Activated T-cell treated with anti-CD3 and anti-CD28 coated beads, Interleukin-2, amount 50 U/mL, for 4 hours (primary cell): ENCODE measurements at places on chromosomes 12 and 14.

DNA sequence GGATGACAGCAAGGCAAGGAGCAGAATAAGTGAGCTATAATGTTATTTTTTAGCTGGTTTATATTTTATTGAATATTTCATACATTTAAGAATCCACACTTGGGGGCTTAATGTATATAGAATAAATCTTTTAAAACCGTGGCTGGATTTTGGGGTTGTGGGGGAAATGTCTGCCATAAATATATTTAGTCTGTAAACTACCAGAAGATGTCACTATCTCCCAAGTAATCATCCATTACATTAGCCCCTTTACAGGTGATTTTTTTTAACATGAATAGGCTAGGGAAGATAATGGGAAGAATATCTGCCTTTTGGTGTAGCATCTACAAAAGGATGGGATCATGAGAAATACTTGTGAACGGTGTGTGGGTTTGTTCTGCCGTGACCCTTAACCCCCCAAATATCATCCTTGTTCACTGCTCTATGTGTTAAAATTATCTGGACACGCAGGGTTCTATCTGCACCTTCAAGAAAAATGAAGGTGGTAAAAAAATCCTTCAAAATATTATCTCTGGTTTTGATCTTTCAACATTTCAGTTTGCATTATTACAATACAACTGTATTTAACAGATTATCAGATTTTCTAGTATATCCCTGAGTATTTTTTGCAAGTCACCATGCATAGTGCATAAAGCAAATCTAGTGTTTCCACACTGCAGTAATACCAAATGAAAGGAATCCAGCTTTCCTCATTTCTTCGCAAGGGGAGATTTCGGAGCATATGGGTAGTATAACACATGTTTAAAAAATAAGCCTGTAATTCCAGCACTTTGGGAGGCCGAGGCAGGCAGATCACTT is 8.0 kb upstream of the SLC17A8 start:
- no peak for DNase-seq

GRCh38 chr14:51939755-51940301 is 49.5 kb upstream of the RTRAF start:
- no peak for DNase-seq

DNA sequence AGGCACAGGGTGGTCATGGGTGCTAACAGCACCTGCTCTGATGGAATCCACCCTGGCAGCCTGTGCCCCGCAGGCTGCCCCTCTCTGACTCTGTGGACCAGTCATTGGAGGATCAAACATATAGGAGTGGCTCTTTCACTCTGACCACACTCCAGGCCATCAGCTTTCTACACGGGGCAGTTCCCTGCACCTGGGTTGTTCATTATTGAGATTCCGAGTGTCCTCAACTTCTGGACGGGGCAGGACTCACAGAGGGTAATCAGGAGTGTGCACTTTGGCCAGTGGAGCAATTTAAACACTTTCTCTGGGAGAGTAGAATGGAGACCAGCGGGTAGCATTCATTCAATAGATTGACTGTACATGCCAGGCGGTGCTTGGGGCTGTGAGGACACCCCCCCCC is 94.8 kb downstream of the NINJ2 start:
- no peak for DNase-seq

DNA sequence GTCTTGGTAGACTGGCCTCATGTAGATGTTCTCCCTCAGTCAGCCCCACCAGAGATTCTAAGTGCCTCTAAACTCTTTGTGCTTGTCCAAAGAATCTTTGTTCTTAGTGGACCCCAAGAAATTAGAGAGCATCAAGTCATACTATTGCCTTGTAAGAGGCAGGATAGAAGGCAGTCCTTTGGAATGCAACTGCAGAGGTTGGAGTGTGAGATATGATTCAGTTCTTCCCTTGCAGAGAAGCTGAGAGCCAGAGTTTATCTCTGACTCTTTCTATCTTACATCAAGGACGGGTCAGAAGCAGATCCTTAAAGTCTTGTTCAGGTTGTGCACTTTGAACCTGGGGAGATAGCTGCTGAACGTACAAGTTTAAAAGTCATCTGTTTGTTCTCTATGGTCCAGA is 21.1 kb downstream of the TMX1 start:
- no peak for DNase-seq

DNA sequence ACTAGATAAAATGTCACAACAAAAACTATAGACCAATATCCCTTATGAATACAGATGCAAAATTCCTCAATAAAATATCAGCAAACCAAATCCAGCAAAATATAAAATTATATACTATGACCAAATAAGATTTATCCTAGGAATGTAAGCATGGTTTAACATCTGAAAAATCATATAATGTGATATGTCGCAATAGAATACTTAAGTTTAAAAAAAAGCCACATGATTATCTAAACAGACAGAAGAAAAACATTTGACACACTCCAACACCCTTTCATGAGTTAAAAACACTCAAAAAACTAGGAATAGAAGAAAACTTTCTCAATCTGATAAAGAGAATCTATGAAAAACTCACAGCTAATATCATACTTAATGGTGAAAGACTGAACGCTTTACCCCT is 20.3 kb downstream of the ANGEL1 start:
- DNase-seq = no peak

DNA sequence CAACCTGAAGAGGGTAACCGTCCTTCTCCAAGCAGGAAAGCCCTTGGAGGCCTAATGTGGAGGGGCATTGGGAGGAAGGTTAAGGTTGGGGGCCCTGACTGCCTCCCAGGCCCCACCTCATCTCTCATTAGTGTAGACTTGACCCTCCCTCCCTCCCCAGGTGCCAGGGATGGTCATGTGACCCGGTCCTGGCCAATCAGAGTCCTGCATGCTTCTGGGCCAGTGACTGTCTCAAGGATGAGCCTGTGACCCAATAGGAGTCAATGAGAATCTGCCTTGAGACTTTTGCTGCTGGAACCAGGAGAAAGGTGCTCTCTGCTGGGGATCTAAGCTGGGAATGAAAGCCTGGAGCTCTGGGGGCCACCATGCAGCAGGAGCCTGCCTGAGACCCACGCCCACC is 70.8 kb downstream of the NCOR2 start:
- no peak for DNase-seq

DNA sequence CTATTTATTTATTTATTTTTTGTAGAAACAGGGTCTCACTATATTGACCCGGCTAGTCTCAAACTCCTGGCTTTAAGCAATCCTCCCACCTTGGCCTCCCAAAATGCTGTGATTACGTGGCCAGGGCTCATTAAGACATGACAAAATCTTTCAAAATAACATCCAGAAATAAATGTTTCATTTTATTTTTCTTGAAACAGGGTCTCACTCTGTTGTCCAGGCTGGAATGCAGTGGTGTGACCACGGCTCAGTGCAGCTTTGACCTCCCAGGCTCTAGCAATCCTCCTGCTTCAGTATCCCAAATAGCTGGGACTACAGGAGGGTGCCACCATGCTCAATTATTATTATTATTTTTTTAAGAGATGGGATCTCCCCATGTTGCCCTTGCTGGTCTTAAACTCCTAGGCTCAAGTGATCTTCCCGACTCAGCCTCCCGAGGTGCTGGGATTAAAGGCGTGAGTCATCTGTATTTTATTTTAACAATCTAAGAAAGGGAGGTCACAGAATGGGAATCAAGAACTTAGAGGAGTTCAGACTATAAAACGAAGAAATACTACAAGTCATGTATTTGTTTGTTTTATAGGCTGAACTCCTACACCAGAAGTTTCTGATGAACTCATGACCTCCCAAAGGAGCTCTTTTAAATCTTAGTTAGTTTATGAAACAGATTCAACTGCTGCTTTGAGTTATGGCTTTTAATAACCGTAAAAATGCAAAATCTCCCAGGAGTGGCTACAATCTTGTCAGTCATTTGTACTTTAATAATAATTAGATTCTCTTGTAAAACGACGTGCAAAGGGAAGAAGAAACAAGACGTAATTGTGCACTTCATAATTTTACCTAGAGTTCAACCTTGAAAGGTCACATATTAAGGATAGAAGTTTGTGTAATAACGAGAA is 2.1 kb upstream of the TMEM263 start:
- DNase-seq = no peak

GRCh38 chr12:94282675-94283074 is 134.3 kb downstream of the PLXNC1 start:
- DNase-seq = peak; percentile 18

DNA sequence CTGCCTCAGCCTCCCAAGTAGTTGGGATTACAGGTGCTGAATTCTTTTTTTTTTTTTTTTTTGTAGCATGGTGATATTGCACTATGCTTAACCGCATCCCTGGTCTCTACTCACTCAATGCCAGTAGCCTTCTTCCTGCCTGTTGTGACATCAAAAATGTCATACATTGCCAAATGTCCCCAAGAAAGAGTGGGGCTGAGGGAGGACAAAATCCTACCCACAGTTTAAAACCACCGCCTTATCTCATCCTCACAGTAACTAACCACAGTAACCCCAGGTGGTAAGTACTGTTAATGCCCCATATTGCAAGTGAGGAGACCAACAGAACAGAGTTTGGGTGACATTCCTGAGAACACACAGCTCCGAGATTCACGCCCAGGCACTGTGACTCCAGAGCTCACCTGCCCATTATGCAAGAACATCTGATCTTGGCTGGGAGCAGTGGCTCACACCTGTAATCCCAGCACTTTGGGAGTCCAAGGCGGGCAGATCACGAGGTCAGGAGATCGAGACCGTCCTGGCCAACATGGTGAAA is 19.6 kb downstream of the MORN3 start:
- DNase-seq = no peak

DNA sequence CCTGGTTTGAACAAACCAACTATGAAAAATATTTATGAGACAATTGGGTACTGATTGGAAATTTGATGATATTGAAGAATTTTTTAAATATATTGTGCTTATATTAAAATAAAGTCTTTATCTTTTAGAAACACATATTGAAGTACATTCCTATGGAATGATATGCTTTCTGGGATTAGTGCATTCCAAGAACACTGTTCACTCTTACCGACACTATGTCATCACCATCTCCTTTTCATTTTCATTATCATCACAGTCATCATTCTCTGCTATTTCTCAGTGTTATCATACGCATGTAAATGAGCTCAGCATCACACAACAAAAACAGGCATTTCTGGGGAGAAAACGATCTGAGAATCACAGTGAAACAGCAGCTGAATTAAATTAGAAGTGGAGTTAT is 513.3 kb upstream of the CCDC196 start:
- no peak for DNase-seq

- DNase-seq = no peak
Observed at GRCh38 chr14:54771411-54772027, 131.1 kb downstream of the GCH1 start.

DNA sequence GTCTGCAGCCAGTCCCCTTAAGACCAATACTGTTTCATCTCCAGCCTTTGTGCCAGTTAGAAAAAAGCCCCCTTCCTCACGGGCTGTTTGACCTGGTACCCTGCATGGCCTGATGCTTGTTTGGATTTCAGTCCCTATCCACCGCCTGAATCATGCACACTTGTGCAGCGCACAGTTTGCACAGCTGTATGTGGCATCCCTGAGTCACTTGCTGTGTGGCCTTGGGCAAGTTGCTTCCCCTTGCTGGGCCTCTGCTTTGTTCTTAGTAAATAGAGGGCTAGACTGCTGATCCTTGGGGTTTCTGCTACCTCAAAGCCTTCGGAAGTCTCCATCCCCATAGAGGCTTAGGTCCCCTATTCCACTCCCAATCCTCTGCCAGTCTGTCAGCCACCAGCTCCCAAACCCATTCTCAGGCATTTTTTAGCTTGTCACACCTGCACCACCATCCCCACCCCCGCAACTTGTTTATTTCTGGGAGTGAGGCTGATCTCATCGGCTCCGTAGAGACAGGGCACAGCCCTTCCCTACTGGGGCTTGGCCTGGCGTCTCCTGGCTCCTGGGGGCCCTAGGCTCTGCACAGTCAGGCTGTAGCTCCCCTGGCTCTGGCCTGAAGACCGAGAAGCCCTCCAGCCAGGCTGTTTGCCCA is 8.8 kb downstream of the KRT80 start:
- no peak for DNase-seq

DNA sequence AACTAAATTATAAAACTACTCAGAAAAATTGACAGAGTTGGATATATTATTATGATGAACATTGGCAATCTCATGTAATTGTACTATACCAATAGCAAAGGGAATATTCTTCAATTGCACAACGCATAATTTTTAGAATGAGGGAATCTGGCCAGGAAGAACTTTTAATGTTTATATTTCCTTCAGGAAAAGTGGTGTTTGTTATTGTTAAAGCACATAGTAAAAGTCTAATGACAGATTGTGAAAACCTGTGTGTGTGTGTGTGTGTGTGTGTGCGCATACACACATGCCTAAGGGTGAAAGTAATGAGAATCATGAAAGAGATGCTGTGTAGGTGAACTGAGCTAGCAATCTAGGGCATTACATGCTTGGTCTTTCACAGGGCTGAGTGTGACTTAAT is 877.7 kb downstream of the SLC6A15 start:
- no peak for DNase-seq

DNA sequence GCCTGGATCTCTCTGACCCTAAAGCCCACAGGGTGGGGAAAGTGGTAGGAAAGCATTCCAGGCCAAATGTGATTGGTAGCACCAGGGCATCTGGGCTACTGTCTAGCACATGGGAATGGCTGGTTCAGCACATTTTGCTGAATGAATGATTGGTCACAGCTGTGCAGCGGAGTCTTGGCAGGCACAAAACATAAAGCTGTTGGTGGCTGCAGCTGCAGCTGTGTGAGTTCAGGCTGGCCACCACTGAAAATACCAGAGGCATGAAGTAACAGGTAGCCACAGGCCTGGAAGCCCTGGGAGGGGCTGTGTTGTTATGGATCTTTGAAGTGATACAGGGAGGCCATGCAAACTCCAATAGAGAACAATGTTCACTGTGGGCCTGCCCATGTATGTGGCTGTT is 72.7 kb downstream of the MYRFL start:
- DNase-seq = no peak

DNA sequence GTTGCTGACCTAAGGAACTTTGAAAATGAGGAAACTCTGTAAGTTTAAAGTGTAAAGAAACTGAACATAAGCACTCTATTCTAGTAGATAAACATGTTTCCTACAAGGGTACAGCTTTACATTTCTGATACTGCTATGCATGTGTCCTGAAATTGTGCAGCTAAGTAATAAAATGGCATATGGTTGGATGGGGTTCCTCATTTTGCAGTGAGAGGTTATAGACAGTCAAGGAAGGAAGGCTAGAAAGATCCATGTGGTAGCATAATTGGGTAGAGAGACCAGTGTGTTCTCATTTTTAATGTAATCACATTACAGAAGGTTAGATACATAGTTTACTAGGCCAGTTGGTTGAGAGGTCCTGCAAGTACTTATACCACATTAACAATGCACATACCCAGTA is 477.0 kb downstream of the TMEM121 start:
- DNase-seq = no peak

GRCh38 chr12:56120158-56120846 is 2.2 kb downstream of the ZC3H10 start:
- DNase-seq = no peak

- no peak for DNase-seq
Observed at GRCh38 chr14:71004481-71004880, 97.2 kb downstream of the PCNX1 start.

- no peak for DNase-seq
Observed at GRCh38 chr12:53327435-53328042, 6.1 kb upstream of the AAAS start.

DNA sequence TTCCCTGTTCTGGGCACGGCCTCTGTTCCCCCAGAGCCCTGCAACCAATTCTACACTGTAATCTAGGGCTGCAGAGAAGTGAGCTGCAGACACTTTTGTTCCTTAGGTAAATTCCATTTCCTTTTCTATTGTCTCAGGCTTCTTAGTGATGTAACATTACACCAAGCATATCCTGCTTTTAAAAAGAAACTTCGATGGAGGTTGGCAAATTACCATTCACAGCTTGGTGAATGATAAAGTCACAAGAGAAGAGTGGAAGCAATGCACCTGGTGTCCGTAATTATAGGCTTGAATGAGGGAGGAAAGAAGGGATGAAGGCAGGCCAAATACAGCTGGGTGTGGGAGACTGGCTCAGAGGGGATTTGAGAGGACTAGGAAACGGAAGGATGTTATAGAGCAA is 68.6 kb downstream of the PPM1A start:
- no peak for DNase-seq
